Spleen (tissue), 13 donors: ENCODE measurements at places on chromosomes 2 and 18.
A peak's percentile ranks its signal among the peaks of the same experiment; 100 is the strongest.

- no peak for DNase-seq
Observed at GRCh38 chr2:174591740-174592139, 5.9 kb downstream of the WIPF1 start.

GRCh38 chr2:48530033-48530811 lies at the start of gene STON1:
Gene STON1, plus strand, starts transcription at chr2:48530154. Its CDS starts 50,480 bp downstream, at chr2:48580634.
- DNase-seq, result peak; percentile 84

DNA sequence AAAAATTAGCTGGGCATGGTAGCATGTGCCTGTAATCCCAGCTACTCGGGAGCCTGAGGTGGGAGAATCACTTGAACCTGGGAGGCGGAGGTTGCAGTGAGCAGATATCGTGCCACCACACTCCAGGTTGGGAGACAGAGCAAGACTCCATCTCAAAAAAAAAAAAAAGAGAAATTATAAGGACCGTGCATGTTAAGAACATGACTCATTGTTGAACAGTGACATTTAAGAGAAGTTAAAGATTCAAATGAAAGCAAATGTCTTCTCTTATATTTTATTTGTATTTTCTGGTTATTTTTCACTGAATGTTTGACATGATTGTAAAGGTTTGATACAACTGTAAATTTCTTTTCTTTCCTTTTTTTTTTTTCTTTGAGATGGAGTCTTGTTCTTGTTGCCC lies 69.6 kb downstream of the APLF start:
- no peak for DNase-seq

DNA sequence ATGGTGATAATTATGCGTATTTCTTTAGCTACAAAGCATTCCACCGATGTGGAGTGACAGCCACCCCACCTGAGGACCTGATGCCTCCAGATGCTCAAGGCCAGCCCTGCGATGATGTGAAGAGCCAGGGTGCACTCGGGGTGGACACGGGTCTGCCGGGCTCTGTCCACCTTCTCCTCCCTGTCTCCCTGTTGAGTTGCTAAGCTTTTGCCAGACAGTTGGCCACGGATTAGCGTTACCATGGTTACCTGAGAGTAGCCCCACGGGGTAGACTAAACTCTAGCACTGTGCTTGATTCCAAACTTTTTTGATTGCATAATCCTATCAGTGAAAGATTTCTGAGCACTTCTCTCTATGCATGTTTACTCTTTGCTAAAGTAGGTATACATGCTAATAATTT lies 86.2 kb downstream of the SMIM21 start:
- peak; percentile 60 for DNase-seq

GRCh38 chr2:172927641-172928357 lies 147.8 kb upstream of the MAP3K20 start:
- no peak for DNase-seq

GRCh38 chr2:20291106-20291564 lies 59.5 kb downstream of the PUM2 start:
- no peak for DNase-seq

- no peak for DNase-seq
Observed at GRCh38 chr2:233994151-233994550, 56.4 kb upstream of the SPP2 start.

GRCh38 chr18:12059334-12060181 lies 34.1 kb upstream of the ANKRD62 start:
- no peak for DNase-seq

DNA sequence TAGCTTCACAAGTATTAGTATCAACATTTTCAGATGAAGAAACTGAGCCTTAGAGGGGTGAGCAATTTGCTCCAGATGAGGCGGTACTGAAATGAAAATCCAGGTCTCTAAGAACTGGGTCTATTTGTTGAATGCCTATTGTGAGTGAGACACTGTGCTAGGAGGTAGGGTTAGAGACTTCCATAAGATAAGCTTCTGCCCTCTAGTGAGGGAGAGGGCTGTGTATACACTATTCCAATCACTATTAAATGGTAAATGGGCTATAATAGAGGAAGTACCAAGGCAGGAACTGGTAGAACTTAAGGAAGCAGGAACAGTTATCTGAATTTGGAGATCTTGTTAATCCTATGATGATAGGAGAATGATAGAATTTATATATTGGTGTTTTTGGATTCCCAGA lies 23.6 kb upstream of the GLS start:
- DNase-seq, result no peak

DNA sequence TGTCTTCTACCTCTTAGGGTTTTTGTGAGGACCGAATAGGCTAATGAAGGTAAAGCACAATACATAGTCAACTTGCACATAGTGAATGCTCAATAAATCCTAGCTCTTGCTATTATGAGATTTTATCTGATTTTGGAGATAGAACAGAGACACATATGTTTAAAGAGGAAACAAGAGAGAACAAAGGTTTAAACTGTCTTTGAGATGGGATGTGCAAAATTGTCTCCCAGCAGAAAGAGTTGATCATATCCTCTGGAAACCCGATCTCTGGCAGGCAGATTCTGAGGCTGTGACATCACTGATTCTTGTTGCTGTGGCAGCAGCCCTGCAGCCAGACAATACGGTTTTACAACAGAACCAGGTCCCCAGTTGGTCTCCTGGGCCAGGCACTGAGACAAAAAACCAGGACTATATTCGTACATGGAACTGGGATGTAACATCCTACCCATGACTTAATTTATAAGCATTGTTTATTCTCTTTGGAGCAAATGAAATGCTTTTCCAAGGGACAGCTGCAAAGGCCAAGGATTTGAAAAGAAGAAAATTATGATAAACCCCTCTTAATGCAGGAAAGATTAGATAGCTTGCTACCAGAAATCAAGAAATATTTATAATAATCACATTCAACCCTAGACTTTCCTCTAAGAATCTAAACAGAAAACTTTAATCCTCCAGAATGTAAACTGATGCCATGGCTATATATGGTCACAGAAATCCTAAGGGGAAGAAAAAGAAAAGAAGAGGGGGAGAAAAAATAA lies 80.2 kb downstream of the SLC8A1 start:
- no peak for DNase-seq

- no peak for DNase-seq
Observed at GRCh38 chr2:231037731-231038482, 584 bp downstream of the C2orf72 start.

- DNase-seq, result no peak
Observed at GRCh38 chr2:88230911-88231310, 60.8 kb downstream of the THNSL2 start.

DNA sequence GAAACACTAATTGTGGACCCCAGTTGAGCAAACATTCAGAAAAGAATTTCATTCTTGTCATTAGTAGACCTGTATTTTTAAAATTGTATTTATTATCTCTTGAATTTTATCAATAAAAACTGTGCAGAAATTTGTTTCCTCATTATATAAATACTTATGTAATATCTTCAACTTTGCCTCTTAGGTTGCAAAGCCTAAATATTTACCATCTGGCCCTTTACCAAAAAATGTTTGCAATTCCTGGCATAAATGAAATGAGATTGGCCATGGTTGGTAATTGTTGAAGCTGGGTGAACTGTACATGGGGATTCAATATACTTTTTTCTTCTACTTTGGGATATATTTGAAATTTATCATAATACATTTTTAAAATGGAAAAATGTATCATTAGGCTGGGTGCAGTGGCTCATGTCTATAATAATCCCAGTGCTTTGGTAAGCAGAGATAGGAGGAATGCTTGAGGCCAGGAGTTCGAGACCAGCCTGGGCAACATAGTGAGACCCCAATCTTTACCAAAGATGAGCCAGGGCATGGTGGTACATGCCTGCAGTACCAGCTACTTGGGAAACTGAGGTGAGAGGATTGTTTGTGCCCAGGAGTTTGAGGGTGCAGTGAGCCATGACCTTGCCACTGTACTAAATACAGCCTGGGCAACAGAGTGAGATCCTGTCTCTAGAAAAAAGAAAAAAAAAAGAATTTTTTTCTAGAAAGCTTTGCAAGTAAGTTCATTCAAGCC lies 89.0 kb downstream of the SLC66A3 start:
- DNase-seq, result no peak

DNA sequence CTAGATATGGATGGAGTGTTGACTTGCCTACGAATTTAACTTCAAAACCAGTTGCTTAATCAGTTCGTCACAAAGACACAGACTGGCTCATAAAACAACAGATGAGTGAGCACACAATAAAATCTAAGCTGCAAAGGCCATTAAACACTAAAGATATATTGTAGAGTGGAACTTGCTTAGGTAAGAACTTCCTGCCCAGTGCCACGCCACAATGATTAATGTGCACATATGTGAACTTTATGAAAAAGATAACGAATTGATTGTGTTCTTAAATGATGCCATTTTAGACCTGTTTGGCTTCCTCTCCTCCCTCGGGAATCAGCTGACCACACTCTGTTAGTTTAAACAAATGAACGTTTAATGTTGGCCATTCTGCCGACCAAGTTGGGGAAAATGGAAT lies 2031.3 kb upstream of the CELF4 start:
- DNase-seq, result no peak

- DNase-seq, result no peak
Observed at GRCh38 chr2:158663796-158664195, 131.3 kb upstream of the DAPL1 start.

GRCh38 chr2:180456801-180457200 lies 449.7 kb upstream of the CWC22 start:
- no peak for DNase-seq

- no peak for DNase-seq
Observed at GRCh38 chr2:152434395-152435182, 99.6 kb downstream of the FMNL2 start.

DNA sequence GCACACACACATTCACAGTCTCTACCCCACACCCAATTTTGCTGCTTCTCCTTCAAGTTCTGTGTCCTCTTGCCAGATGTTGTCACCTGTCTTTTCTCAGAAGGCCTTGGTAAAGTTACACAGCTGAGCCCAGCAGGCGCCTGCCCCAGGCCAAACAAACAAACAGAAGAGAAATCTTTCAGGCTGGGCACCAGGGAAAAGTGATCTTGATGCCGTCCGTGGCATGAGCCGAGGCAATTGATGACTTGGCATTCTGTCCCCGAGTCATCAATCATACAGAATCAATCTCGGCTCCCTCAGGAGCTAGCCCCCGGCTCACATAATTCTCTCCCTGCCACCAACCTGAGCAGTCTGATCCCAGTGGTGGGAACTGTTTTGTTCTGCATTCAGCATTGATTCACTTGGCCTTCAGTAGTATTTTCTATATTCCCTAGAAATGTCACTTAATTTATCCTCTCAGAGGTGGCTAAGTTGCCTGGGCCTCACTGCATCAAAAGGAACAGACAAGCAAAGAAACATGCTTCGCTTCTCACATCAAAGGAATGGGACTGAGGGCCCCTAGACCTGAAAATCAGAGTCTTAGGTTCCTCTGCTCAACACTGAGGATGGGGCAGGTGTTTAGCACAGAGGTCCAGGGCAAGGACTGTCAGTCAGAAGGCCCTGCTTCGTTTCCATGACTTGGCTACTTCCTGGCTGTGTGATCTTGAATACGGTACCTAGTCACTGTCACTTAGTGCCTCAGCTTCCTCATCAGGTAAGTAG lies 278.8 kb upstream of the CELF4 start:
- no peak for DNase-seq

GRCh38 chr18:48324651-48325050 lies 84.5 kb downstream of the ZBTB7C start:
- DNase-seq, result peak; percentile 59

DNA sequence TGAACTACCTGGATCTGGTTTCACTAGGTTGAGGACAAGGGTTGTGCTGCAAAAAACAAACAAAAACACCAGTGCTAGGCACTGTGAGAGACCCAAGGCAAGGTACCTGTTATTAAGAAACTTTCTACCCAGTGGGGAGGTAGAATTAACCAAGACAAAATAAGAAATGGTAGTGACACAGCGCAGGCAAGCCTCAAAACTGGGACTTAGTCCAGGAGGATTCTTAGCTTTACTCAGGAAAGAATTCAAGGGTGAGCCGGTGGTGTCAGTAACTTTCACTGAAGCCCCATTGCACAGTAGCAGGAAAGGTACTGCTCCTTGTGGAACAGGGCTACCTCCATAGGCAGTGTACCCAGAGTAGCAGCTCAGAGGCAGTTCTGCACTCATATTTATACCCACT lies 131.6 kb downstream of the SCG2 start:
- no peak for DNase-seq

- DNase-seq, result peak; percentile 98
Observed at GRCh38 chr18:3245853-3246634, 1.6 kb upstream of the MYL12A start.

DNA sequence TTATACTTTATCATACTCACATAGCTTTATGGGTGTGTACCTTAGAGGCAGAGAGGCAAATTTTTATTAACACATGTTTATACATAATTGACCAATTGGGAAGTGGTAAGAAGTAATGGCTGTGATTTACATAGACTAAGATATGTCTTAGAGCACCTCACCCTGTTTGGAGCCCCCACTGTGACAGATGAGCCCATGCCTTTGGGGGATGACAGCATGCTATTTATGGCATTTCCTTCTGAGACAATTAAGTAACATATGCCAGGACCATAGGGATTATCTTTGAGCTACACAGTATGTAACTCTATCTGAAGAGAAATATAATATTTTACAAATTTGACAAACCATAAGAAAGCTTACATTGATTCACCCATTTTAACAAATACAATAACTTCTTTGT lies 1655.3 kb upstream of the ACVR2A start:
- DNase-seq, result no peak

- peak; percentile 58 for DNase-seq
Observed at GRCh38 chr2:42850016-42850805, 57.8 kb upstream of the HAAO start.

GRCh38 chr18:57084331-57085271 lies 62.3 kb upstream of the BOD1L2 start:
- DNase-seq, result no peak

DNA sequence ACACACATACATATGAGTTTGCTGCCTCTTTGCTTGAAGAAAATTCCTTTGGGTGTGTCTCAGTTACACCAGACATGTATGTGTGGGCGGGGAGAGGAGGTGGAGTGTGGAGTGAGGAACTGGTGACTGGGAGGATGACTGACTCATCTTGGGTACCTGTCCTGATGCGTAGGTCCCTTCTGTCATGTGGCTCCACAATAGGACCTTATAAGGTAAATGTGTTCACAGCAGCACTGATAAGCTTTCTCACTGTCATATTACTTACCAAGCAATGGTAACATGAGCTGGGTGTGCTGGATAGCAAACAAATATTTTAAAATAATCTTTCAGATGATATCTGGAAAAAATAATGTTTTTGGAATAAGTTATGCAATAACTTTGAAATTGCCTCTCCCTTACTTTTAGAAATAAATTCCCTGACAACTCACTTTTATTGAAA lies 45.1 kb downstream of the SLC9A2 start:
- DNase-seq, result no peak

DNA sequence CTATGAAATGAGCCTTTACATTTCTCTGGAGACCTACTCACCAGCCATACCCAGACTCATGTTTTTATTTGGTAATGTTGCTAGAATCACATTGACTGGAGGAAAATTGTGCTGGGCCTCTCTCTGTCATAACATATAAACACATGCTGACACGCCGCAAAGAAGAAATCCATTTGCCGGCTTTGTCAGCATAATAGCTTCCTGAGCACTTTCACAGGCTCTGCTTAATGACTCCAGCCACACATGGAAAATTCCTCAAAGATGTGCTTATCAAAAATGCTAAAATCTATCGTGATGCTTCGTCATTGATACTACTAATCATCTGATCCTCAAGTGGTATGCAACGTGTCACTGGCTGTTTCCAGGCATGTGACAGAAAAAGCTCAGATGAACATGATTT lies 63.1 kb downstream of the RND3 start:
- DNase-seq, result no peak
